ENCODE measurements at places on chromosomes 16 and 17.
A peak's percentile ranks its signal among the peaks of the same experiment; 100 is the strongest.

DNA sequence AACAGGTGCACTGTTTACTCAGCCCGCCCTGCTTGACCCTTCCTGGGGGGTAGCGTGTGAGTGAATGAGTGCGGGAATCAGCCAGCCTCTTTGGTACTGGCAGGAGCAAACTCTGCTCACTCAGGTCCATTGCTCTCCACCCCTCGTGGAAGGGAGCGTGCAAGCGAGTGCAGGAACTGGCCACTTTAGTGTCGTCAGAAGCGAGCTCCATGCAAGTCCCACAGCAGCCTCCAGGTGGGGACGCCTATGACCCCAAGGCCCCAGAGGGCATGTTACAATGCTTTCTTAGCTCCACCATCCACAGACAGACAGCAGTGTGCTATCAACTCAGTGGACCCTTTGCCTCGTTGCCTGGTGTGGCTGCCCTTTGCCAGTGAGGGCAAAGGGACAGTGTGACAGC lies 1025.1 kb upstream of the CDH8 start:
- no peak for DNase-seq

GRCh38 chr16:74743668-74744299 lies 30.8 kb downstream of the FA2H start:
- DNase-seq, result no peak

DNA sequence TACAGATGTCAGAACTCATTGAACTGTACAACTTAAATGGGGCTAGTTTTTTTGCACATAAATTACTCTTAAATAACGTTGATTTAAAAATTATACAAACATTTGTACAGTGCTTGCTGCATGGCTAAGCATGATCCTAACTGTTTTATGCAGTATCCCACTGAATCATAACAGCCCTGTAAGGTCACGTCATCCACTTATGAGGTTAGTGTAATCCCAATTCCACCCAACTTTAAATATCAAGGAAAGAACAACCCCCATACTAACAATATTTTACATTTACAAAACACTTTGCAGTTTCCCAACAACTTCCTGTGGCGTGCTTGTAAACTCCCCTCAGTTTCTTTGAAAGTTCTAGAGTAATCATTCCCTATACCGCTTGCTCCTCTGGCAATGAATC lies 190.1 kb upstream of the SALL1 start:
- DNase-seq, result no peak

DNA sequence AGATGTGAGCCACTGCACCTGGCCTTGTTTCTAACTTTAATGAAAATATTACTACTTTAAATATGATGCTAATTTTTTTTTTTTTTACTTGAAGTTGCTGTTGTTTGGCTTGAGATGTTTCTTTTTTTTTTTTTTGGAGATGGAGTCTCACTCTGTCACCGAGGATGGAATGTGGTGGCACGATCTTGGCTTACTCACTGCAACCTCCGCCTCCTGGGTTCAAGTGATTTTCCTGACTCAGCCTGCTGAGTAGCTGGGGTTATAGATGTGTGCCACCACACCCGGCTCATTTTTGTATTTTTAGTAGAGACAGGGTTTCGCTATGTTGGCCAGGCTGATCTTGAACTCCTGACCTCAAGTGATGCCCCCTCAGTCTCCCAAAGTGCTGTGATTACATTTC lies 23.6 kb downstream of the IGSF6 start:
- DNase-seq, result no peak

DNA sequence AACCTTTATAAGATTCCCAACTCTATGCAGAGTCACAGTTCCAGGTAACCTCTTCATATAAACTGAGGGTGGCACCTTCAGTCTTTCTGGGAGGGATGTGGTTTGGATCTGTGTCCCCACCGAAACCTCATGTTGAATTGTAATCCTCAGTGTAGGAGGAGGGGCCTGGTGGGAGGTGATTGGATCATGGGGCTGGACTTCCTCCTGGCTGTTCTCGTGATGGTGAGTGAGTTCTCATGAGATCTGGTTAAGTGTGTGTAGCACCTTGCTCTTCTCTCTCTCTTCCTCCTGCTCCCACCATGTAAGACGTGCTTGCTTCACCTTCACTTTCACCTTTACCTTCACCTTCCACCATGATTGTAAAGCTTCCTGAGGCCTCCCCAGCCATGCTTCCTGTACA lies 30.5 kb downstream of the HS3ST2 start:
- no peak for DNase-seq

DNA sequence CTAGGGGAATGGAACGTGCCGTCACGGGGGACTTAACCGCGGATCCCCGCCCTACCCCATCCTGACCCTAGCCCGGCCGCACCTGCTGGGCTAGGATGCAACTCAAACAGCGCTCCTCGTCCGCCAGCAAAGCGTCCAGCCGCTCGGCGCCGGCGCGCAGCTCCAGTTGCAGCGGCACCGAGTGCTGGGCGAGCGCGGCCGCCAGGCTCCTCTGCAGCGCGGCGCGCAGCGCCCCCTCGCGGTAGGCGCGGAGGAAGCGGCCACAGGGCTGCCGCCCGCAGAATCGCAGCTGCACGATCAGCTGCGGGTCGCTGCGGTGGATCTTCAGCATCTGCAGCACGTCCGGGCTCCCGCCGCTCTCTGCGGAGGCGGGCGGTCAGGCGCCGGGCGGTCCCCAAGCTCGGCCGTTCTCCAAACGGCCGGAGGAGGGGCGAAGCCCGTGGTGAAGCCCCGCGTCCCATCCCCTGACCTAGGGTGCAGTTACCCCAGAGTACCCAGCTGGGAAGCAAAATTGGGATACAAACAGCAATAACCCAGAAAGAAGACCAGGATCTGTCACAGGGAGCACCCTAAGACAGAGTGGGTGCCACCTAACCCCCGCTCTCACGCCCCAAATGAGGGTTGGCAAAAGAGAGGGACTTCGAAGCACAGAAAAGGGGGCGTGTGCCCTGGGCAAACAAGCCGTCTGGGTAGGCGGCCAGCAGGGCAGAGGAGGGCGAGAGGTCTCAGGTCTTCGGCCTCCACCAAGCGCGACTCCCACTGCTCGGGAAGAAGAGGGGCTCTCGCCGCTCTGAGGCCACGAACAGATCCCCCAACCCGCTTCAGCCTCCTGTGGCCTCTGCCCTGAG lies 4.2 kb downstream of the TRADD start:
- peak; percentile 82 for DNase-seq

DNA sequence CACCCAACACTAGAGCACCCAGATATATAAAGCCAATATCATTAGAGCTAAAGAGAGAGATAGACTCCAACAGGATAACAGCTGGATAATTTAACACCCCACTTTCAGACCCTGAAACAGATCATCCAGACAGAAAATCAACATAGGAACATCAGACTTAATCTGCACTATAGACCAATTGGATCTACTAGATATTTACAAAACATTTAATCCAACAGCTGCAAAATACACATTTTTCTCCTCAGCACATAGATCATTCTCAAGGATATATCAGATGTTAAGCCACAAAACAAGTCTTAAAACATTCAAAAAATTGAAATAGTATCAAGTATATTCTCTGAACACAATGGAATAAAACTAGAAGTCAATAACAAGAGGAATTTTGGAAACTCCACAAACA lies 4.1 kb upstream of the CCL13 start:
- DNase-seq, result no peak

GRCh38 chr17:18987862-18988545 lies 16.6 kb downstream of the FAM83G start:
- no peak for DNase-seq

GRCh38 chr17:29292992-29293889 lies 707 bp downstream of the NUFIP2 start:
- peak; percentile 62 for DNase-seq

GRCh38 chr17:9205520-9206409 lies 184.5 kb downstream of the NTN1 start:
- DNase-seq, result no peak

GRCh38 chr17:65057531-65058090 lies 1.1 kb upstream of the GNA13 start:
- no peak for DNase-seq
